Stimulated activated CD8-positive, alpha-beta memory T cell treated with anti-CD3 and anti-CD28 coated beads, Interleukin-4, amount 100 ng/mL, for 4 hours (primary cell): ENCODE measurements at places on chromosomes 4 and X.

DNA sequence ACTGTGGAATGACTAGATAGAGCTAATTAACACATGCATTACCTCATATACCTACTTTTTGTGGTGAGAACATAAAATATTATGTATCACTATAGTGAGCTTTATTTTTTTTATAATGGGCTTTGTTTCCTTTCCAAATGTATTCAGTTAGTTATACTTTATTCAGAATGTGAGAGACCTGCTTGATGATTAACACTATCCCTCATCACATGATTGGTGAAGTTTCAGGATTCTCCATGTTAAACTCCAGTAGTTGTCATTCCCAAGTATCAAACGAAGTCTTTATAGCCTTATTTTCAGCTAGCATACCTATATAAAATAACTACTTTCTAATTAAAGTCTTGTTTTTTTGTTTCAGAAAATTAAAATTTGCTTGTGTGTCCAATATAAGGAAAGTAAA lies 8.8 kb downstream of the ZXDA start:
- no peak for DNase-seq

GRCh38 chr4:30696191-30696590 lies 24.0 kb upstream of the PCDH7 start:
- no peak for DNase-seq

- DNase-seq = no peak
These were observed 191.6 kb upstream of the GALNTL6 start for GRCh38 chr4:171621646-171622045.

DNA sequence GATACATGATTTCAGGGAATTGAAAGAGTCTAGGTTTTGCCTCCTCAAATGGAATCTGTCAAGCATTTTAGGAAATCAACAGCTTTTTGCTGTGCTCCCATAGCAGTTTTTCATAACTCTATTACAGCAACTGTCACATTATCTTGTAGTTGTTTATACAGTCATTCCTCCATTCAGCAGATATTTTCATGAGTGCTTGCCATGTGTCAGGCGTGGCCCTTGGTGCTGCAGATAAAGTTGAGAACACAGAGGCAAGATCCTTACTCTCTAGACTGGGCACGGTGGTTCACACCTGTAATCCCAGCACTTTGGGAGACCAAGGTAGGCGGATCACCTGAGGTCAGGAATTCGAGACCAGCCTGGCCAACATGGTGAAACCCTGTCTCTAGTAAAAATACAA lies 67.3 kb downstream of the MCUB start:
- no peak for DNase-seq

DNA sequence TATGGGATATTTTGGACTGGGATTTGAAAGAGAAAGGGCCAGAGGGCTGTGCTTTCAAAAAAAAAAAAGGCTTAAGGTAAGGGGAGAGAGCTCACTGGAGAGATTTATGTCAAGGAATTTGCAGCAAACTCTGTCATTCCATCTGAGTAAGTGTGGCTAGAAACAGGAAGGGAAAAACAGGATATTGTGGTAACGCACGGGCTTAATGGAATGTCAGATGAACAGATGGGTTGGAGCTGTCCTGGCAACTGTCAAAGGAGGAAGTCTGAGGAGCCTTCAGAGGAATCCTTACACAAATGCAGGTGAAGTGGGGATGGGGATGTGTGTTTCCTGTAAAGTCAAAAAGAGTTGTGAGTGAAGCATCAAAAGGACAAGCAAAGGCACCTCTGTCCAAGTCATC lies 15.1 kb upstream of the NKX3-2 start:
- DNase-seq = no peak

GRCh38 chr4:120671538-120671937 lies 251.0 kb downstream of the PRDM5 start:
- no peak for DNase-seq

GRCh38 chrX:97482666-97483300 lies 599.1 kb downstream of the RPA4 start:
- no peak for DNase-seq

DNA sequence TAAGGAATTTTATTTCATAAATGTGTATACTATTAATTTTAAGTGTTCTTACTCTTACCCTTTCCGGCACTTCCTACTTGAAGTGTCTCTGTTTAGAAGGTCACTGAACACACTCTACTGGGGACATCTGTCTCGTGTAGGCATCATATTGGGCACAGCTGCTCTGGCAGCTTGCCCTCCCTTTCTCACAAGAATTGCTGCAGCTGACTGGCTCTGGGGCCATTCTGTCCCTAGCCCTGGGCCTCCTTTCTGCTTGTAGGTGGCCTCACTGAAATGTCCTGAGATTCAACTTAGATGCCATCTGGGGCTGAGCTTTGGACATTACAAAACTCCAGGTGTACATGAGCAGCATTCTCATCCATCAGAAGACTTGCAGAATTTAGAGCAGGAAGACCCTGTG lies 49.6 kb downstream of the SMAD1 start:
- DNase-seq = no peak

GRCh38 chrX:112233164-112233563 lies 150.6 kb upstream of the TRPC5 start:
- no peak for DNase-seq

- peak; percentile 3 for DNase-seq
These were observed 76.0 kb downstream of the INTS6L start for GRCh38 chrX:135596495-135596894.

DNA sequence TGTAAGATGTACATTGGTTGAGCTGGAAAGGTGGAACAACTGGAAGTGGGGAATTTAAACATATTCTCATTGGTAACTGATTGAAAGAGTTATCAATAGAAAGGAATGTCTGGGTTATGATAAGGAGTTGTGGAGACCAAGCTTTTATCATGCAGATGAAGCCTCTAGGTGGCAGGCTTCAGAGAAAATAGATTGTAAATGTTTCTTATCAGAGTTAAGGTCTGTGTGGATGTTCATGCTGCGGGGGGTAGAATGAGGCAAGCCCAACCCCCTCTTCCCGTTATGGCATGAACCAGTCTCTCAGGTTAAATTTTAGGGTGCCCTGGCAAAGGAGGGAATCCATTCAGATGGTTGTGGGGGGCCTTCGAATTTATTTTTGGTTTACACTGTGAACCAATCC lies 16.0 kb downstream of the ARSD start:
- no peak for DNase-seq

- no peak for DNase-seq
These were observed 358.2 kb upstream of the CLNK start for GRCh38 chr4:11042760-11043159.

GRCh38 chrX:9135901-9136510 lies 102.1 kb upstream of the FAM9B start:
- no peak for DNase-seq
